ENCODE measurements at places on chromosomes 1 and 21.

DNA sequence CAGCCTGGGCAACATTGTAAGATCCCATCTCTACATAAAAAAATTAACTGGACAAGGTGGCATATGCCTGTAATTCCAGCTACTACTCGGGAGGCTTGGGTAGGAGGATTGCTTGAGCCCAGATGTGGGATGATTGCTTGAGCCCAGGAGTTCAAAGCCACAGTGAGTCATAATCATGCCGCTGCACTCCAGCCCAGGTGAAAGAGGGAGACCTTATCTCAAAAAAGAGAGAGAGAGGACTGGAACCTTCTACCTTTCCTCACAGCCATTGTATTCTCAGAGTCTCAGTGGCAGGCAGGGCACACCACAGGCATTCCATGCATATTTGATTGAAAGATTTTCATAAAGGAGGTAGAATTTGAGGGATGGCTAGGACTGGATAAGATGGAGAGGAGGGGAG, 78.4 kb downstream of the KIF14 start:
- no peak for DNase-seq

GRCh38 chr21:33561373-33561772, 18.5 kb downstream of the SON start:
- no peak for DNase-seq

- no peak for DNase-seq
These were observed 52.0 kb downstream of the OLIG1 start for GRCh38 chr21:33121715-33122475.

DNA sequence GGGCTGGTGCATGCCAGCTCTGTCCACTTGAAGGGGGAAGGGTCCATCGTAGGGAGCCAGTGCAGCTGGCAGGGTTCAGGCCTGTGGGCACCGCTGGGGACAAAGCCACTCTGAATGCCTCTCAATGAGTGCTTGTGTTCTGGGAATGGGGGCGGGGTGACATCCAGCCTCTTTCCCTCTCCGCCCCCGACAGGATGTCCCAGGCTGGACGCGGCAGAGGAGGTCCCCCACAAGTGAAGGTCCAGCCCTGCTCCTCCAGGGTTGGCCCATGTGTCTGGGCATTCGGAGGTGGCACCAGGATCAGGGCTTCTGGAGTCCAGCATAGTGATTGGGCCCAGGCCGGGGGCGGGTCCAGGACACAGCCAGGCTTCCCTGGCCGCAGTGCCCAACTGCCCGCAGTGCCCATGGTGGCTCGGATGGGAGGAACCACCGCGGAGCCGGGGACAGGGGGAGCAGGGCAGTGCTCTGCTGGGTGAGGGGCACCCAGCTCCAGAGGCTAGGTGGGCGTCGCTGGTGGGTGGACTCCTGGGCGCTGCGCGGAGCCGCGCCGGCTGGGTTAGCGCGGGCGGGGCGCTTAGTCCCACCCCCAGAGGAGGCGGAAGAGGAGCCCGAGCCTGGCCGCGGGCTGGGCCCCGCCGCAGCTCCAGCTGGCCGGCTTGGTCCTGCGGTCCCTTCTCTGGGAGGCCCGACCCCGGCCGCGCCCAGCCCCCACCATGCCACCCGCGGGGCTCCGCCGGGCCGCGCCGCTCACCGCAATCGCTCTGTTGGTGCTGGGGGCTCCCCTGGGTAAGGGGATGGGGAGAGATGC, at the start of gene SHISA4:
Gene SHISA4 (plus strand): TSS at position 617 of the 808 bp plus-strand sequence. CDS start 97 bp downstream, at position 714.
- DNase-seq: no peak

GRCh38 chr1:229279242-229279641, 8.3 kb downstream of the RAB4A start:
- DNase-seq: no peak

GRCh38 chr1:113913887-113914664, 8.9 kb downstream of the DCLRE1B start:
- no peak for DNase-seq

GRCh38 chr1:115429241-115429640, 91.2 kb upstream of the NGF start:
- DNase-seq: no peak

DNA sequence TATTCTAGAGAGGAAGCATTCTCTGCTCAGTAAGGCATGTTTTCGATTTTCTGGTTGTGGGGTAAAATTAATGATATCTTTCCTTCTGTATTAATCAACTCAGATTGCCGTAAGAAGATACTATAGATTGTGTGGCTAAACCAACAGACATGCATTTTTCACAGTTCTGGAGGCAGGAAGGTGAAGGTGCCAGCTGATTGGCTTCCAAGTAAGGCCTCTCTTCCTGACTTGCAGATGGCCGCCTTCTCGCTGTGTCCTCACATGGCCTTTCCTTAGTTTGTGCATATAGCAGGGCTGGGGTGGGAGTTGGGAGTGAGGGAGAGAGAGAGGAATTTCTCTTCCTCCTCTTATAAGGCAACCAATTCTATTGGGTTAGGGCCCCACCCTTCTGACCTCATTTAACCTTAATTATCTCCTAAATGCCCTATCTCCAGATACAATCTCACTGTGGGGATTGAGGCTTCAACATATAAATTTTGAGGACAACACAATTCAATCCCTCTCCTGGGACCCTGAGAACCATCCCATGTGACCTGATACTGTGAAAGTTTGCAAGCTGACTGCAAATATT, 52.3 kb upstream of the MRPS6 start:
- no peak for DNase-seq

- DNase-seq: no peak
These were observed 69.6 kb downstream of the SDC3 start for GRCh38 chr1:30838996-30839395.

GRCh38 chr1:112558634-112559033, 49.9 kb downstream of the WNT2B start:
- DNase-seq: no peak

GRCh38 chr1:6094246-6094645, 48.6 kb downstream of the KCNAB2 start:
- DNase-seq: no peak

DNA sequence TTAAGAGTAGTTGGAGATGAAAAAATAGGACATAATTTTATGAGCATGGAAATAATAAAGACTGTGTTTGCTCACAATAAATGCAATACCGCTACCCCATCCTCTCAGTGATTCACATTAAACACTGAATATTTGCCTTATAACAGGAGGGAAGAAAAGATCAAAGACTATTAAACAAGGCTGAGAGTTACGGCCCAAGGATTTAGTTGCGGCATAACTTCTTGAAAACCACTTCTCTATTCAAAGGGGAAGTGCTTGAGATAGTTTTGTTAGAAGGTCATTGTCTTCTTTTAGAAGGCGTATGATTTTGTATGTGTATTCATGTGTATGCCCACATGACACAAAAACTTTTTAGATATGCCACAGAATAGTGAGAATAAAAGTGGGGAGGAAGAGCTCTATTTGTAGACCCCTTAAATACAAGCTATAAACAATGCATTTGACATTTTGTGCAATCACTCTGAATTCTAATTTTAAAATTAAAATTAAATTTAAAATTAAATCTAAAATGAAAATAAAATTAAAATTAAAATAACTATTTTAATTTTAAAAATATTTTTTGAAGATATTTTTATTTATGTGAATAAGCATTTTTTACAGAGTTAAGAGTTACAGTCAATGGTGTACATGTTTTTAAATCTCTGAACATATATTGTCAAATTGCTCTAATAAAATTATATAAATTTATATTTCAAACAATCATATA, 986.6 kb upstream of the ADAMTS5 start:
- no peak for DNase-seq

- DNase-seq: no peak
These were observed 18.5 kb downstream of the OPTC start for GRCh38 chr1:203512517-203512847.

DNA sequence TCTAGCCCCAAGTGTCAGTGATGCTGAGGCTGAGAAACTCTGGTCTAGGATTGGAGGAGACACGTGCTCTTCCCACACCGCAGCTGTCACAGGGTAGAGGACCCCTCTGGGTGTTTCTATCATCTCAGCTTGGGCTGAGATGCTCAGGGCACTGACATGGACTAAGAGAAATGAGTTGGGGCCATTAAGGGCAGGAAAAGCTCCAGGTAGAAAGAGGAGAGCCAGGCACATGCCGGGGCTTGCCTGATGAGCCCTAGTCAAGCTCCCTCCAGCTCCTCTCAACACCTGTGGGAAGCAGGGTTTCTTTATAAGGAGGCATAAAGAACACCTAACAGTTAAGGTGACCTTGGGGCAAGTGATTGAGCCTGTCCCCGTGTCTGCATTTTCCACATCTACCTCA, 17.3 kb downstream of the ABCA4 start:
- DNase-seq: no peak

DNA sequence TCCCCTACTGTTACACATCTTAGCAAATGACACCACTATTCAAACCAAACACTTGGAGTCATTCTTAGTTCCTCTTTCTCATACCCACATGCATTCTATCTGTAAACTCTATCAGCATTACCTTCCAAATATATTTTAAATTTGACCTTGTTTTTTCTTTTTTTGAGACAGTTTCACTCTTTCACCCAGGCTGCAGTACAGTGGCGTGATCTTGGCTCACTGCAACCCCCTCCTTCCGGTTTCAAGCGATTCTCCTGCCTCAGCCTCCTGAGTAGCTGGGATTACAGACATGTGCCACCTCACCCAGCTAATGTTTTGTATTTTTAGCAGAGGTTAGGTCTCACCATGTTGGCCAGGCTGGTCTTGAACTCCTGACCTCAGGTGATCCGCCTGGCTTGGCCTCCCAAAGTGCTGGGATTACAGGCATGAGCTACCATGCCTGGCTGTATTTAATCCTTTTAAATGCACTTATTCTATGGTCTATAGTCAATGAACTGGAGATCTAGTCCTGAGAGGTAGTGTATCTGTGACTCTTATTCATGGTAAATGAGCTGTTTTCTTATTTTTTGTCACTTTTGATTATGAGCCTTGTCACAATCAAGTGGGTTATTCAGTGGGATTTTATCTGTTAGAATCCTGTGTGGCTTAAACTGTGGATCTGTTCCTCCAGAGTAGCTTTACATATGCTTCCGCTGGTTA, 73.1 kb downstream of the GATAD2B start:
- no peak for DNase-seq

GRCh38 chr1:119347858-119348257, 20.7 kb upstream of the HAO2 start:
- no peak for DNase-seq

- DNase-seq: no peak
These were observed 121.3 kb downstream of the HFM1 start for GRCh38 chr1:91283421-91283726.

- no peak for DNase-seq
These were observed 108.4 kb downstream of the NEK7 start for GRCh38 chr1:198265073-198265661.

Data from NCI-H187 (cell line).